CD8-positive, alpha-beta T cell (primary cell): ENCODE measurements at places on chromosomes 3 and 15.

GRCh38 chr3:36688815-36689214 lies 75.5 kb downstream of the DCLK3 start:
- DNase-seq: no peak

GRCh38 chr15:51263116-51263515 lies 75.3 kb downstream of the CYP19A1 start:
- DNase-seq: no peak

DNA sequence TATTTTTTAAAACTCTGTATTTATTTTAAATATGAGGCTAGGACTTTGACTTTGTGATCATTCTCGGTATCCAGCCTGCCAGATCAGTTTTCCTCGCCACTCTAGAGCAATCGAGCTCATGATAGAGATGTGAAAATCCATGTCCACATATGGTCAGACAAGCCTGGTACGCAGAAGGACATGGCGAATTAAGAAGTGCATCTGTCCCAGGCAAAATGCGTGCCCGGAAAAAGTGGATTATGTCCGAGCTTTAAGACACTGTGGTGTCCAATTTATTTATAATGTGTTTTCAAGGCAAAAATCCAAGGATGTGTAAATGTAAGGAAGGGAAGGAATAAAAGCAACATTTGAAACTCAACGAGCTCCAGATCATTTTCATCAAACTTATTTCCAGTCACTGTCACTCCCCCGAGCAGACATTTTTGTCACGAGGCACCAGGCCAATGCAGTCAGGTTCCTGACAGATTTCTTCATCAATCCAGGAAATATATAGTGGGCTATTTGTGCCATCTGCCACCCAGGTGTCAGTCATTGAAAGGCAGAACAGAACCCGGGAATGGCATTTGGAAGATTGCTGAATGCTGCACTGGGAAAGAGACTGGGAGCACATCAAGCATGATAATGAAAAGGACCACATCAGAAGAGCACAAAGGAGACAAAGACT lies 825.7 kb downstream of the SQOR start:
- no peak for DNase-seq

DNA sequence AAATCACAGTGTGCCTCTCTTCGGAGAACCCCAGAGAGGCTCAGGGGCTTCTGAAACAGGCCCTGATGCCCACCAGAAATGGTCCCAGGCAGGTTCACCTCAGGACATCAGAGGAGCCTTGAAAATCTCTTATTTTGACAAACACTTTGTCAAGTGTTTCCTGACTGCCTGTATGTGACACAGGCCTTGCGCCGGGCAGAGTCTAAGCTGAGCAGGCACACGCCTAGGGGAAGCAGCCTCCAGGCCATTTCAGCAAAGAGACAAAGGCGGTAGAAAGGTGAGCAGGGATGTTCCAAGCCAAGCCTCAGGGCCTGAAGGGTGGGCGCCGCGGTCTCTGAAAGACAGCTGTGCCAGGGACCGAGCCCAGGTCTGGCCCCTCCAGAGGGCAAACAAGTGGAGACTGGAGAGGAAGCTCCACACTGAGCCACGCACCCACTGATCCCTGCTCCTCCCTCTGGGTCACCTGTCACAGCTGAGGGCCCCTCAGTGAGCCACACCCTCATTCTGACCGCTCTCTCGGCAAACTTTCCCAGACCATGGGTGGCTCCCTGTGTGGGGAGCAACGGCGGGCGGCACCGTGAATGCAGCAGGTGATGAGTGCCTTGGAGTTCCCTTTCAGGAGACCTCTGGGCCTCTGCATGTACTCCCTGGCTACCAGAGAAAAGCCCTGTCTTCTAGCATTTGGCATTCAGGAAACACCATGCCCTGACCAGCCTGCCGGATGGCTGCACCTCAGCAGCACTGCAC lies 136.1 kb downstream of the ADAMTS17 start:
- DNase-seq: no peak

GRCh38 chr3:127746400-127747057 lies 73.8 kb downstream of the ABTB1 start:
- no peak for DNase-seq
